ENCODE measurements at places on chromosomes 11 and 22. TPM values are rescaled to one million over a fixed set of nuclear protein-coding genes. Genes with fewer than 3 reads are reported as not detected.

The MPEG1 gene
- not detected for total RNA-seq

The NPAS4 gene
- total RNA-seq = not detected

The MSANTD2 gene
- total RNA-seq = 5.7 TPM

The FOSL1 gene
- total RNA-seq = 4.4 TPM

The APOL6 gene
- total RNA-seq = 32.1 TPM

The TRIM5 gene
- 38.5 TPM for total RNA-seq

The GRK2 gene
- total RNA-seq = 25.7 TPM

The C11orf52 gene
- total RNA-seq = not detected

The MS4A3 gene
- total RNA-seq = not detected

The ANO1 gene
- total RNA-seq = 0.14 TPM

The CST6 gene
- not detected for total RNA-seq

The SCGB1A1 gene
- not detected for total RNA-seq

The CSTF3 gene
- total RNA-seq = 26.0 TPM

The RIMBP3B gene
- 0.14 TPM for total RNA-seq

The NTM gene
- 15.4 TPM for total RNA-seq

The CCDC73 gene
- total RNA-seq = not detected

The TRIM21 gene
- 14.1 TPM for total RNA-seq

The OVOL1 gene
- total RNA-seq = not detected

The CCDC86 gene
- total RNA-seq = 4.8 TPM

The POU2AF1 gene
- not detected for total RNA-seq

The MUC2 gene
- not detected for total RNA-seq

The PLAAT5 gene
- 0.09 TPM for total RNA-seq

The MMP1 gene
- 655 TPM for total RNA-seq

The OTOG gene
- total RNA-seq = not detected

The OLFML1 gene
- total RNA-seq = 3.1 TPM

The ZP1 gene
- 0.55 TPM for total RNA-seq

The OR8D2 gene
- total RNA-seq = not detected

The OR5M10 gene
- not detected for total RNA-seq

The UPK3A gene
- total RNA-seq = not detected

The APOBEC3A gene
- not detected for total RNA-seq

The EMID1 gene
- total RNA-seq = 1.00 TPM

The ACRV1 gene
- not detected for total RNA-seq

The CHRM1 gene
- not detected for total RNA-seq

Measured in smooth muscle cell of bladder (primary cell).